H4 (cell line): ENCODE measurements at places on chromosomes 1 and 21. TPM values are rescaled to one million over a fixed set of nuclear protein-coding genes. Genes with fewer than 3 reads are reported as not detected.
A peak's percentile ranks its signal among the peaks of the same experiment; 100 is the strongest.

NDUFS5 gene
- total RNA-seq: 850 and 1,035 TPM in 2 replicates

- DNase-seq: peak; percentile 96
Observed at GRCh38 chr1:210598135-210598652, 269.5 kb downstream of the HHAT start.

JTB gene
- total RNA-seq: 256 and 283 TPM in 2 replicates

LIPI gene
- not detected in 2 replicates for total RNA-seq

DNA sequence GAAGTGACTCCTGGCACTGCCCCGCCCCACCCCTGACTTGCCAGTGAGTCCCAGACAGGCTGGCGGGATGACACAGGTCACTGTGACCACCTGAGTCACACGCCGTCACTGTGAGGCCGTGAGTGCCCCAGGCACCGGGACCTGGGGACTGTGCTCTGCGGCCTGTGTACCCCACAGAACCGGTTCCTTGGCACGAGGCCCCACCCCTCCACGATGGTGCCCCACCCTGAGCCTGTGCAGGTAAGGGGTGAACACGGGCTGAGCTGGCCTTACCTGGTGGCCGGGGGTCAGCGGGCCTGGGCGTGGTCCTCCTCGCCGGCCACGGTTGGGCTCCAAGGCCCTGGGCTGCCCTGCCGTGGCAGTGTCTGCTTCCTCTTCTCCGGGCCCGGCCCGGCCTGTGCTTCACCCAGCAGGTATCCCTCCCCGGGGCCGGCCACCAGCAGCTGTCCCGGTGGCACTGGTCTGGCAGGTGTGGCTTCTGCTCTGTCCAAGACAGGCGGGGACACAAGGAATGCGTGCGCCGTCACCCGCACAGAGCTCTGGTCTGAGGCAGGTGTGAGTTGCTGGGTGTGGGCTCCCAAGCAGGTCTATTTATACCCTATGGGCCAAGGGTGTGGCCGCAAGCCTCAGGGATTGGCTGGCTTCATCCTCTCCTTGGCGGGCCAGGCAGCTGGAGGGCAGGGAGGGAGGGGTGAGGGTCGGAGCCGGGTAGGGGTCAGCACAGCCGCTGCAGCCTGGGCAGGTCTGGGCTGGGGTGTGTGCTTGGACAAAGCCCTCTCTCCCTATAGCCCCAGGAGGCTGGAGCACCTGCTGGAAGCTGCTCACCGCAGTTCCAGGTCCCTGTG is at the start of gene RNF223:
Gene RNF223, minus strand, starts transcription at position 564 of the 845 bp plus-strand sequence. CDS start 1,740 bp downstream, outside the sequence.
- DNase-seq: no peak

VWA5B1 gene
- not detected in 2 replicates for total RNA-seq

- peak; percentile 82 for DNase-seq
Observed at GRCh38 chr1:110615548-110616130, 9.5 kb upstream of the KCNA2 start.

DNA sequence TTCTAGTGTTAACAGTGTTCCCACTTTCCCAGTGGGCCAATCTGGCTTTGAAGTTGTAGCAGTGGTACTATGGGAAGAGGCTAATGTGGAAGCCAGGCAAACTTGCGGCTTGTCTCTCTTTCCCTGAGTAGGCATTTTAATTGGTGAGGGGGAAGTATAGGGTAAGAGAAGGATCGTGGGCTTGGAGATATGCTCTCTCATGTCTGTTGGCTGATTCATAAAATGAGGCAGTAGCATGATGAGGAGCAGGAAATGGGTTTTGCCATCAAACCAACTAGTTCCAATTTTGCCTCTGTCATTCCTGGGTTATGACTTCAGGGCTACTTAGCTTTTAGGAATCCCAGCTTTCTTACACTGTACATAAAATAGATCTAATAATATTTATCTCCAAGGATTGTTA is 12.1 kb downstream of the C8A start:
- no peak for DNase-seq

GSTM5 gene
- total RNA-seq: not detected in 2 replicates

DNA sequence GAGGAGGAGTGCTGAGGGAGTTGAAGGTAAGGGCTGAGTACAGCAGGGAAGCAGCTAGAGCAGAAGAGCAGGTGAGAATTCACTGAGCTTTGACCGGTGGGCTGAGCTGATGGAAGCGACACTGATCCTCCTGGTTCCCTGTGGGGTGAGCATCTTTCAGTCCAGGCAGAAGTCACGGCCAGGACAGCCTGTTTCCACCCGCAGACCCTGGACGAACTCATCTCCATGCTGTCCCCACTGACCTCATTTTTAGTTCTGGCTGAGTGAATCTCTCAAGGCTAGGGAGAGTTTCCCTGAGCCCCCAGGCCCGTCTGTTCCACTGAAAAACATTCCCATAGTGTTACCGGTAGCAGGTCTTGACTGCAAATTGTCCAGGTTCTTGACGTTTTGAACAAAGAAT is 31.5 kb downstream of the FAM163A start:
- no peak for DNase-seq

C1orf105 gene
- not detected in 2 replicates for total RNA-seq

DNA sequence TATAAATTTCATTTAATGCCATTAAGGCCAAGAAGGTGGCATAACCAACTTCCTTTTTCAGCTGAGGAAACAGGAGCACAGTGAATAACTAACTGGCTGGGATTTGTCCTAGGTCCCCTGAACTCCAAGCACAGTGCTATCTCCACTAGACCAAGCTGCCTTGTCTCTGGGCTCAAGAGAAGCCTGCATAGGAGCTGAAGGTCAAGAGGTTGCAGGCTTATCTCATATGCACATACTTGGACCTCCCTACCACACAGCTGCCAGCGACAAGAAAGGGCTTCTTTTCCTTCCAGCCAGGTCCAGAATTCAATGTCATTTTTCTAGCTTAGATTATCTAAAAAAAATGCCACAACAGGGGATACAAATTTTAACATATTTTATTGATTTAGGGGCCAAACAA is 27.1 kb downstream of the AK2 start:
- DNase-seq: no peak

GRCh38 chr1:66090859-66091457 is 298.3 kb downstream of the PDE4B start:
- no peak for DNase-seq
